CD4-positive, alpha-beta T cell treated with Interleukin-6 at 100 ng/mL for 8 hours (primary cell): ENCODE measurements at places on chromosomes 1 and 21.

- no peak for DNase-seq
Measured at GRCh38 chr1:30358500-30358899, 364.9 kb downstream of the MATN1 start.

GRCh38 chr1:22255341-22256212, 112.7 kb upstream of the WNT4 start:
- DNase-seq, result no peak

DNA sequence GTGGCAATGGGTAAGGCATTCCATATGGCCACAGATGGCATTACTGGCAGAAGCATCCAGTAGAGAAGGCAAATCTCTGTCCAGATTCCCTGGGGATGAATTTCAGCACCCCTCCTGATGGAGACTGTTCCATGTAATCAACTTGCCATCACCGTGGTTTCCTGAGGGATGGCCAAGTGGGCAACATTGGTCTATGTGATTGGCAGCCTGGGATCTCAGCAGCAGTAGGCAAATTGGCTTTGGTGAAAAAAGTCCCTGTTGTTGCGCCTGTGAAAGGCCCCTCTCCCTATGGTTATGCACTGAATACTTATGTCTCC, 19.3 kb downstream of the DMRTB1 start:
- no peak for DNase-seq

- no peak for DNase-seq
Measured at GRCh38 chr1:47792779-47793178, 204.4 kb downstream of the TRABD2B start.

DNA sequence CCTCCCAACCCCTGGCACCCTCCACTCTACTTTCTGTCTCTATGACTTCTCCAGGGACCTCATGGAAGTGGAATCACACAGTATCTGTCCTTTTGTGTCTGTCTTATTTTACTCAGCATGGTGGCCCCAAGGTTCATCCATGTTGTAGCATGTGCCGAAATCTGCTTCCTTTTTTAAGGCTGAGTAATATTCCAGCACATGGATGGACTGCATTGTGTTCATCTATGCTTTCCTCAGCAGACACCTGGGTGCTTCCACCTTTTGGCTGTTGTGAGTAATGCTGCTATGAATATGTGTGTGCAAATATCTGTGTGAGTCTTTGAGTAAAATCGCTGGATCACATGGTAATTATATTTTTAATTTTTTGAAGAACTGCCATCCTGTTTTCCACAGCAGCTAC, 1.6 kb upstream of the PFKL start:
- DNase-seq, result no peak

- DNase-seq, result no peak
Measured at GRCh38 chr1:19734472-19734999, 65.2 kb downstream of the TMCO4 start.

DNA sequence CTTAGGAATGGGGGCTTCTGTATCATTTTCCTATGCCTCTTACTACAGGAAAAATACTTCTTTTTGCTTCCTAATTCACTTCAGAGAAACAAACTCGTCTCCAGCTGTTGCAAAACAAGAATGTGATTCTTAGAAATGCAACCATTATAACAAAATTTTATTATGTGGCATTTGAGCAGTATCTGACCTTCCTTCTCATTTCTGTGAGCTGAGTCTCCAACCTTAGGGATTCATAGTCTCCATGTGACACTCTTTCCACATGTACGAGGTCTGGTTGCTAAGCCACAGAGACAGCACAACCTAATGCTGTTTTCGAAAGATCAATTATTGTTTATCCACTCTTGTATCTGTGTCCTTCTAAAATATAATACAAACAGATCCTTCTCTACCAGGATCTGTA, 75.3 kb upstream of the RGS4 start:
- no peak for DNase-seq
